ENCODE measurements at places on chromosomes 4 and X.

GRCh38 chrX:96372313-96373046 lies 312.2 kb upstream of the DIAPH2 start:
- peak; percentile 2 for DNase-seq

DNA sequence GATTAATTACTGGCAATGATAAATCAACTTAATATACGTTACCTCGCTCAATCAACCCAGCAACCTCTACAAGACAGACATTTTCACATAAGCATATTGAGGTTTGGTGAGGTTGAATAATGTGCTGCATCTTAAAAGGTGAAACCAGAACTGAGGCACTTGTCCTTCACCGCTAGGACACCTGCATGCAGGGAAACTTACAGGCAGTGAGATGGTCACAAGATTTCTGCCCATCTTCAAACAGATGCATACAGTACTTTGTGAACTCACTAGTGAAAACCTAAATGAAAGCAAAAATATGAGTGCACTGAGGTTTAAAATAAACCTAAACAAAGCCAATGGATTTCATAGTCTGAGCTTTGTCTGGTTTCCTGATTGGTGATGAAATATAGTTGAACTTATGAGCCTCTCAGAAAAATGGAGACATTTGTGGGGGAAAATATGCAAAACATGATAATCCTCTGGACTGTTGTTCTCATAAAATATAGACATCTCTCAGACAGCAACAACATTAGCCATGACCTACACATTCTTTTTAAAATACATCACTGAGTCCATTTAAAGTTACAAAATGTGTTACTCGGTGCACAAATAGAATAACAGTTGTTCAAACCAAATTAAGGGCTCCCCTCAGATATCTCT lies 20.9 kb upstream of the PRSS12 start:
- DNase-seq = no peak

DNA sequence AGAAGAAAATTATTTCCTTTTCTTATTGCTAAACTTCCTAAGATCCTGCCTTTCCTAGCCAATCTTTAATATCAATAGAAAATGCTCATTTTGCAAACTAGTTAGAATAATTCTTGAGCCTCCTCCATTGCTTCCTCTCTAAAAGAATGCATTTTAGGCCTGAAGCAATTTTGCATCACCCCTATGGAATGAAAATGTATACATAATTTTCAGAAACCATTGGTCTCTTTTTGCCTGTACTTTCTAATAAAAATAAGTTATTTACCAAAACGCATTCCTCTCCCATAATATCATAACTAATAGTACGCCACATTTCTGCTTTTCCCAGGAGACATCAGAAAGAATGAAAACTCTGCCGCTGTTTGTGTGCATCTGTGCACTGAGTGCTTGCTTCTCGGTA lies 1.7 kb downstream of the MUC7 start:
- no peak for DNase-seq

GRCh38 chr4:4406455-4407298 lies 19.8 kb downstream of the NSG1 start:
- no peak for DNase-seq

- DNase-seq = no peak
These were observed 17.5 kb downstream of the MAGEA9 start for GRCh38 chrX:149799095-149799714.

Measured in T-helper 2 cell (primary cell).